ENCODE measurements at places on chromosomes 3 and 15.

DNA sequence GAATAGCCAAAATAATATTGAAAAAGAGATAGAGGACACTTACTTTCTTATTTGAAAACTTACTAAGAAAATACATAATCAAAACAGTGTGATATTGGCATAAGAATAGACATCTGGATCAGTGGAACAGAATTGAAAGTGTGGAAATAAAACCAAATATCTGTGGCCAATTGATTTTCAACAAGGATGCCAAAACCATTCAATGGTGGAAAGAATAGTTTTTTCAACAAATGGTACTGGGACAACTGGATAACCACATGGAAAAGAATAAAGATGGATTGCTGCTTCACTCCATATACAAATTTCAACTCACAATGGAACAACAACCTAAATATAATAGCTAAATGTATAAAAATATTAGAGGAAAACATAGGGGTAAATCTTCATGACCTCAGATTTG is 152.5 kb upstream of the GPR149 start:
- DNase-seq: no peak

GRCh38 chr3:30778933-30779332 is 115.5 kb downstream of the GADL1 start:
- DNase-seq: peak; percentile 49

- DNase-seq: no peak
Observed at GRCh38 chr15:61527836-61528580, 298.9 kb upstream of the RORA start.

GRCh38 chr3:62803276-62803675 is 71.9 kb downstream of the CADPS start:
- no peak for DNase-seq

GRCh38 chr3:178170698-178171535 is 365.3 kb upstream of the KCNMB2 start:
- peak; percentile 26 for DNase-seq

DNA sequence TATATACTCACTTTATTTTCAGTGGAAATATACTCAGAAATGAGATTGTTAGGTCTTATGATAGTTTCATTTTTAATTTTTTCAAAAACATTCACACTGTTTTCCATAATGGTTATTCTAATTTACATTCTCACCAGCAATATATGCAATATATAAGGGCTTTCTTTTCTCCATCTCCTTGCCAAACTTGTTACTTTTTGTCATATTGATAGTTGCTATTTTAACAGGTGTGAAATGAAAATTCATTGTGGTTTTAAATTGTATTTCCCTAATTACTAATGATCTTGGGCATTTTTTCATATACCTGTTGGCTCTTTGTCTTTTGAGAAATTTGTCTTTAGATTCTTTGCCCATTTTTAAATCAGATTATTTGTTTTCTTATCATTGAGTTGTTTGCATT is 325.2 kb downstream of the DIPK2A start:
- no peak for DNase-seq

DNA sequence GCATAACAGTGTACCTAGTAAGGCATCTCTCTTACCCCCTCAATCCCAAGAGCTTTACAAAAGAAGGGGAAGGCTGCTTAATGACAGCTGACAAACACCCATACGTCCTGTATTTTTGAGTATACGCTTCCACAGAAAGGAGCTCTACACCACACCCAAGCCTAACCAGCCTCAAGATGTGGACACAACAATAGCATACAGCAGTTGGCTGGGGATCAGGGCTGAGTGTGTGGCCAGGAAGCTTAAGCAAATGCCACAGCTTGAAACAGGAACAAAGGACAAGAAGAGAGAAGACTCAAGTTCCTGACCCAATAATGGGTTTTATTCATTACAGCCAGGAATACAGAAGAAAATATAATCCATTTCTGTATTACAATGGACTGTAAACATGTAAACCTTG is 6.9 kb downstream of the HEXA start:
- DNase-seq: peak; percentile 88

- no peak for DNase-seq
Observed at GRCh38 chr3:115279939-115280338, 132.9 kb upstream of the ZBTB20 start.

DNA sequence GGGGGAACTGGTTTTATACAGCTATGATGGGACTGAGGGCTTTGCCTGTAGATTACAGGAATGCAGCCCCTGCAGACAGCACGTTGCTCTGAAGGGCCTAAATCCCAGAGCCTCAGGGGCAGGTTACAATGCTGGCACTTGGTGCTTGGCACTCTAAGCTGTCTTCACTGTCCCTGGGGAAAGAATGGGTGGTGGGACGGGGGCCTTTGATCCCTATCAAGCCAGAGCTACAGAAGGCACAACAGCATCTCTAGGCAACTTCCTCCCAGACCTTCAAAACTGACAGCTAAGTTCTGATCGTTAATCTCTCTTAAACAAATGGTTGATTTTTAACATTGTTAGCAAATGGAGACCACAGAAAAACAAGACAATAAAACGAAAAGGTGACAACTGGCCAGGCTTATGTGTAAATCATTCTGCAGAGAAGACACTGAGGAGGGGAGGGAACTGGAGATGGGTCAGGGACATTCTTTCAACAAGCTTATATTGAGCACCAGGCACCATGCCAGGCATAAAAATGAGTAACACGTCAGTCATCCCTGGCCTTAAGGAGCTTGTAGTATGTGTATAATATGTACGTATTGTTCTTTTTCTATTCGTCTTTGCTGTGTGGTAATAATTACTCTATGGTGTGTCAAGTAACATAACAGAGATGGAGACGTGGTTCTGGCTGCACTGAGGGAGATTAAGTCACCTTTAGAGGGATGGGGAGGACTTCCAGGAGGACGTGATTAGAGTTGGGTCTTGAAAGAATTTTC is 49.1 kb downstream of the CA12 start:
- no peak for DNase-seq

- DNase-seq: no peak
Observed at GRCh38 chr3:25775936-25776335, 7.3 kb downstream of the NGLY1 start.

DNA sequence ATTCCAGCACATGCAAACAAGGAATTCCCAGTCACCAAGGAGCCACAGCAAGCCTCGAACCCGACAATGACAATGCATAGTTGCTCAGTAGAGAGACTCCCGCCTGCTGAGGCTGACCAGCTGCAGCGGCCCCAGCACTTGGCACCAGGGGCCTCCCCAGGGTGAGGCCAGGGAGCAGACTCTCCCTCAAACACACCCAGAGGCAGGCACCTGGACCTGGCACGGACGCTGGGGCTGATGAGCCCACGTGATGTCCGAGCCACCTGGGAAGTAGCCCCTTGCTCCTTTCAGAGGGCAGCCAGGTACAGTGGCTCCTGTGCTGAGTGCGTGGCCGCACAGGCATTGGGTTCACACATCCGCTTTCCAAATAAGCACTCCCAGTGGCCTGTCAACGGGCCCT is 315.9 kb upstream of the TGFBR2 start:
- no peak for DNase-seq

DNA sequence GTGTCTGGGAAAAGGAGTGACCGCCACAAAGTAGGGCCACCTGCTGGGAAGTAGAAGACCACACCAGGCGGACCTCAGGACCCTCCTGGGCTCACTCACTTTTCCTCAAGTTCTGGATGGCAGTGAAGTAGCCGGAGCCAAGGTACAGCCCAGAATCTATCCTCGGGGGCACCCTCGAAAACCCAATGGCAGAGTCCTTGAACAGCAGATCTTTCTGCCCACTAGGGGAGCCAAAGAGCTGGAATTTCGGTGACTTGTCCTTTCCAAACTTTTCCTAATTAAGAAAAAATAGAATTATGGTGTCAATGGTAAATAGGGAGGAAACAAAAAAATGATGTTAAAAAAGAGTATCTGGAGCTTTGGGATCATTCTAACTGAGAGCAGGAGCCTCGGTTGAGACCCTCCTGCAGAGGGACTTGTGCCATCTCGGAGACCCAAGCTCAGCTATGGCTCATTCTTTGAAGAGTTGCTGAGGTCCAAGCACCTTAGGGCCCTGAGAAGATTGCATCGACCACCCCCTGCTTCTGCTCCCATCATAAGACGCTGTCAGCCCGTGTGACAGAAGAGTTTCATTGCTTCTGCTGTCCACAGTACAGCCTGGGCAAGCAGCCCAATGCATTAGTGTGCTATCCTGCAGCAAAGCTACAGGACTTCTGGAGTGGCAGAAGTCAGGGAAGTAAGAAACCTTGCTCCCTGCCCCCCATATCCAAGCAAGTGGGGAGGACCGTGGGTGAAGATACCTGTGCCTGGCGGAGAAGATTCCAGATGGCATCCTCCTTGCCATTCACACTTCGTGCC is 14.8 kb downstream of the LTF start:
- peak; percentile 16 for DNase-seq

DNA sequence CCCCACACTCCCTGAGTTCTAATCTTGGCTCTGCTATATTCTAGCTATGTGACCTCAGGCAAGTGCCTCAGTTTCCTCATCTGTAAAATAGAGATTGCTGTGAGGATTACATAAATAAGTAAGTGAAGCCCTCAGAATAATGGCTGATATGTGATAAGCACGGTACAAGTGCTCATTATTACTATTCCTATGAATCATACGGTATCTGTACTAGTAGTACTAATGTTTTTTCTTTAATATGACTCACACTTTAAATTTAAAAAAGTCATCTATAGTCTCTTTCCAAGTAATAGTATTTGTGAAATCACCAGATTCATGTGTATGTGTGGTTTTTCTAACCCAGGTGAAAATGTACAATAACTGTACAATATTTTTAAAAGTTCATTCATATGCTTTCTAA is 58.7 kb downstream of the CLDN11 start:
- DNase-seq: no peak

GRCh38 chr15:58962662-58963565 is 24.5 kb upstream of the RNF111 start:
- no peak for DNase-seq

GRCh38 chr15:76866716-76867321 is 38.3 kb downstream of the SCAPER start:
- peak; percentile 41 for DNase-seq

DNA sequence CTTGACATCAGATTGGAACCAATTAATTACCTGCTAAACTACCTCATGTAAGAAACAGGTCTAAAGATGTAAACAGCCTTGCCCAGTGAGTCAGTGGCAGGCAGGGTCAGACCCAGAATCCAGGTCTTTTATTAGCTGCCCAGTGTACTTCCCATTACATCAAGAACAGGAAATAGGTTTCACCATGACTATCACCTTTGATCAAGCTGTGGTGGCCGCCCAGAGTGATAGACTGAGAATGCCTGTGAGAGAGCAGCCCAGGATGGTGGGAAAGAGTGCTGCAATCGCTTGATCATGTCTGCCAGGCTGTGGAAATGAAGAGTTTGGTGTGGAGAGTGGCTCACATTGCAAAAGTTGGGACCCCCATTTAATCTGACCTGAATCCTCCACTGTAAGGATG is 61.3 kb upstream of the PIAS1 start:
- no peak for DNase-seq

DNA sequence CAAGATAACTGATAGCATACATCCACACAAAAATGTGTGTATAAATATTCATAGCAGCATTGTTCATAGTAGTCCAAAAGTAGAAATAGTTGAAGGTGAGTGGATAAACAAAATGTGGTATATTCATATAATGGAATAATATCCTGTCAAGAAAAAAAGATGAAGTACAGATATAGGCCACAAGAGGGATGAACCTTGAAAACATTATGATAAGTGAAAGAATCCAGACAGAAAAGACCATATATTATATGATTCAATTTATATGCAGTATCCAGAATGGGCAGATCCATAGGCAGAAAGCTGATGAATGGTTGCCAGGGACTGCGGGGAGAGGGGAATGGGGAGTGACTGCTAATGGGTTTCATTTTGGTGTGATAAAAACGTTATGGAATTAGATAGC is 54.3 kb upstream of the TNIK start:
- DNase-seq: no peak

DNA sequence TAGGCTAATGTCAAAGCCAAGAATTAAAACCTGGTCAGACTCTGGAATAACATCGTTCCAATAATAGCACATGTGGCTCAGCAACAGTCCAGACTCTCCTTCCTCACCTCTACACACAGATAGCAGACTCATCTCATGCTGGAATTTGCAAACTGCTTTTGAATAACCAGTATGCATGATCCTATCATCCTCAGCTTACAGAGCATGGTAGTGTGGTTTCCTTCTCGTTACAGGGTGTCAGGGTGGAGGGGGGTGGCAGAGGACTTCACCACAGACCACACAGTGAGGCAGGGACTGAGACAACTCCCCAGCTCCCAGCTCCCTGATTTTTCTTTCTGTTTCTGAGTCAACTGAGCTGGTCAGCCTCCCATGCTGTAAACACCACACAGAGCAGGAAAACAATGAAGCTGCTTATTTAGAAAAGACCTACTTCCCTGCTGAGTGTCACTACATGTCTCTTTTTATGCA is 101.6 kb downstream of the RPL22L1 start:
- no peak for DNase-seq

- no peak for DNase-seq
Observed at GRCh38 chr15:80721476-80721875, 26.4 kb downstream of the ABHD17C start.

Measured in AML-193 (cell line).